ENCODE measurements at places on chromosomes 16 and 17.
A peak's percentile ranks its signal among the peaks of the same experiment; 100 is the strongest.

- no peak for DNase-seq
These were observed 47.1 kb downstream of the CMIP start for GRCh38 chr16:81491541-81492188.

GRCh38 chr16:46822270-46822669, 8.7 kb downstream of the C16orf87 start:
- no peak for DNase-seq

GRCh38 chr17:68993112-68993511, 37.9 kb upstream of the ABCA8 start:
- no peak for DNase-seq

GRCh38 chr16:4015275-4016004, 100.8 kb downstream of the ADCY9 start:
- DNase-seq: no peak

DNA sequence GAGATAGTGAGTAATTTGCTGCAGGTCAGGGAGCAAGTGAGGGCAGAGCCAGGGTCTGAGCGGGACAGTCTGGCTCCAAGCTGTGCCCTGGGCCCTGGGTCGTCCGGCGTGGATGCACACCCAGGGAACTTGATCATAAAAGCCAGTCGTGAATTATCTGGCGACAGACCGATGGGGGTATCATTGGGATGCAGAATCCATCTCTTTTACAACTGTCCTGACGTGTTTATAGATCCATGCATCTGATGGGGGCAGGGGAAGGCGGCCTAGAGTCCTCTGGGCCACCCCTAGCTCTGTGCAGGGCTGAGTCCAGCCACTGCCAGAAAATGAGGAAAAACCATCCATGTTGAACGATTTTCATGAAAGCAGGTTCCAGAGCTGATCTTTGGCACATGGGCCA, 332.8 kb downstream of the C16orf95 start:
- DNase-seq: no peak

GRCh38 chr16:24993722-24994686, 21.2 kb downstream of the ARHGAP17 start:
- no peak for DNase-seq

GRCh38 chr16:11550791-11551498, 35.8 kb downstream of the LITAF start:
- no peak for DNase-seq

GRCh38 chr17:2336215-2336851, at the start of gene TSR1:
TSR1 (minus strand) TSS chr17:2336457; CDS start chr17:2336427, 30 bp downstream.
- peak; percentile 92 for DNase-seq

GRCh38 chr17:58382108-58382871, 30.3 kb upstream of the SUPT4H1 start:
- no peak for DNase-seq

DNA sequence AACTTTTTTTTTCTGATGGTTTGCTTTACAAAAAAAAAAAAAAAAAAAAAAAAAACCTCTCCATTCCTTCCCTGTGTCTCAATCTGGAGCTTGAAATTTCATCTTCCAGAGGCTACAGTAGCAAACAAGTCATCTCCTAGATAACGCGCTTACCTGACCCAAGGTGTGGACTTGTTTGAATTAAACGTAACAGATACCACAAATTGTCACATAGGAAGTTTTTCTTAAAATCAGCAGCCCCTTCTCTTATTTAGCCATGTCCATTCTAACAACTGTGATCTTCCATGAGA, 2.0 kb downstream of the STAT5B start:
- no peak for DNase-seq

DNA sequence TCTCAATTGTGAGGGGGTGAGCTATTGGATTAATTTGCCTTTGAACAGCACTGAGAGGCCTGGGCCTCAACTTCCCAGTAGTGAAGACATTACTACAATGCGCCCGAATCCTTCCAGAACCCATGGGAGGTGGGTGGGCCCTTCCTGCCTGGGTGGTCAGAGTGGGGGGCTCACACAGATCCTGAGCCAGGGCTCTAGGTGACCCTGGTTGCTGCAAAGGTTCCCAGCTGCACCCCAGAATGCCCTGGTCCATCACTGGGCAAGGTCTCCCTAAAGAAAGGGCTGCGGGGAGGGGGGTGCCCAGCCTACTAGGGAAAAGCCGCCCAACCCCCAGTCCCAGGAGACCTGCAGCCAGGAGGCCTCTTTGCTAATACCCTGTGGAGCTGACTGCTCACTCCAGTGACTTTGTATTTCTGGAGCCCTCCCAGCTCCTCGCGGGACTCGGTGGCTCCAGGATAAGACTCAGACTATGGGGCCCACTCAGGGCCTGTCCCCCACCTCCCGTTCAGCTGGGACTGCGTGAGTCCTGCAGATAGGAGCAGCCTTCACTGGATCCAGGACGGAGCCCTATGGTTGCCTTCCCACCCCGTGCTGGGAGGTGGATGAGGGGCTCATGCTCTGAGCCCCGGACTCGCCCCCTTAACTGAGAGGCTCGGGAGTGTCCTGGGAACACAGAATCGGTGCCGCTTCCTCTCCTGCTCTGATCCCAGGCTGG, 40.2 kb downstream of the SLC7A5 start:
- no peak for DNase-seq

DNA sequence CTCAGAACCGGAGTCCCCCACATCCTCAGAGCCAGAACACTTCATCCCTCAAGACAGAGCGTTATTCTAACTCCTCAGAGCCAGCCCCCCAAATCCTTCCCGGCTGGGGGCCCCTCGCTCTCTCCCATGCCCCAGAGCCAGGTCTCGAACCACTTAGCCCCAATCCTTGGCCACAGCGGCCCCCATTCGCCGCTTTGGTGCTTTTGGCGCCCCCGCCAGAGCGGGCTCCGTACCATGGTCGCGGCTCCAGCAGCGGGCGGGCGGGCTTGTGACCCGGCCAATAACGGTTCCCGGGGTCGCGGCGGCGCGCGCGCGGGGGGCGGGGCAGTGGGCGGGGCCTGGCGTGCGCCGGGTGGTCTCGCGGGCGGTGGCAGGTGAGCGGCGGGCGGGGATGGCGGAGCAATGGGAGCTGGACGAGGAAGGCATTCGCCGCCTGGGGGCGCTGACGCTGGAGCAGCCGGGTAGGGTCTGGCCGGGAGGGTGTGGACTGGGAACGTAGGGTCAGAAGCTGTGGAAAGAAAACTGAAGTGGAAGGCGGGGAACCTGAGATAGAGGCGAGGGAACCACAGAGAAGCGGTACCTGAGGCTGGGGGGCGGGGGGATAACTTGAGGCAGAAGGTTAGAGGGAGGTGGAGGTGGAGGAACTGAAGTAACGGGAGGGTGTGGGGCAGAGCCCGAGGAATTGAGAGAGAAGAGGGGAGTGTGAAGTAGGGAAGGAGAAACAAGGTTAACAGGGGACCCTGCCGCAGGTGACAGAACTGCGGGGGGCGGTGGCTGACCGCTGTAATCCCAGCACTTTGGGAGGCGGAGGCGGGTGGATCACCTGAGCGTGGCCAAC, at the start of the genes KCTD19 and LRRC36:
KCTD19 (minus strand) TSS at position 270 of the 838 bp plus-strand sequence; CDS start at position 236, 34 bp downstream.
LRRC36 (plus strand) TSS at position 344 of the 838 bp plus-strand sequence; CDS start at position 392, 48 bp downstream.
- DNase-seq: peak; percentile 64

GRCh38 chr17:65856865-65857264, 295.4 kb upstream of the AXIN2 start:
- DNase-seq: no peak

- no peak for DNase-seq
These were observed 1.0 kb downstream of the HSD11B2 start for GRCh38 chr16:67431775-67432505.

GRCh38 chr17:74742153-74742515, 5.1 kb downstream of the RAB37 start:
- no peak for DNase-seq

GRCh38 chr16:86492961-86493629, 17.2 kb upstream of the FOXF1 start:
- DNase-seq: no peak

GRCh38 chr16:27217256-27217655, 13.9 kb downstream of the KDM8 start:
- peak; percentile 41 for DNase-seq

DNA sequence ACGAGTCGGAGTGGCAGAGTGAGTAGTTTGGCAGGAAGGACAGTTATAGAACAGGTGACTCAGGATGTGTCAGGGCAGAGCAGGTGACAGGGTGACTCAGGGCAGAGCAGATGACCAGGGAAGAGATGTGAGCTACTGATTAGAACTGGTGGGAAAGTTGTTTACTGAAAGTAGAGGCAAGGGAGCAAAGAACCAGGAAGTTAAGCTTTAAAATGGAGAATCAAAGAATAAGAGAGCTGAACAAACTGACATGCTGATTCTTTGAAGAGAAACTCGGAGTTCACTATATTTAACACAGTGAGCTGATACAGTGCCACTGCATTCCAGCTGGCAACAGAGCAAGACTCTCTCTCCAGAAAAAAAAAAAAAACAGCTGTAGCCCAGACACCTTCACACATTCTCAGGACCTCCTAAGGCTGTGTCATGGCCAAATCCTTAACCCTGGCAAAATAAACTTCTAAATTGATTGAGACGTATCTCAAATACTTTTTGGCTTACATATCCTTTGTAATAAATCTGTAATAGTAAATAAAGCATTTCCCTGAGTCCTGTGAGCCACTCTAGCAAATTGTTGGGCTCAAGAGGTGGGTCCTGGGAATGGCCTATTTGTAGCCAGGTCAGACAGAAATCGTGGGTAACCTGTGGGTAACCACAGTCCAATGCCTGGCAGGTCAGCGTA, 12.3 kb upstream of the UBE2I start:
- no peak for DNase-seq

GRCh38 chr17:61908292-61909037, 19.3 kb downstream of the INTS2 start:
- no peak for DNase-seq

DNA sequence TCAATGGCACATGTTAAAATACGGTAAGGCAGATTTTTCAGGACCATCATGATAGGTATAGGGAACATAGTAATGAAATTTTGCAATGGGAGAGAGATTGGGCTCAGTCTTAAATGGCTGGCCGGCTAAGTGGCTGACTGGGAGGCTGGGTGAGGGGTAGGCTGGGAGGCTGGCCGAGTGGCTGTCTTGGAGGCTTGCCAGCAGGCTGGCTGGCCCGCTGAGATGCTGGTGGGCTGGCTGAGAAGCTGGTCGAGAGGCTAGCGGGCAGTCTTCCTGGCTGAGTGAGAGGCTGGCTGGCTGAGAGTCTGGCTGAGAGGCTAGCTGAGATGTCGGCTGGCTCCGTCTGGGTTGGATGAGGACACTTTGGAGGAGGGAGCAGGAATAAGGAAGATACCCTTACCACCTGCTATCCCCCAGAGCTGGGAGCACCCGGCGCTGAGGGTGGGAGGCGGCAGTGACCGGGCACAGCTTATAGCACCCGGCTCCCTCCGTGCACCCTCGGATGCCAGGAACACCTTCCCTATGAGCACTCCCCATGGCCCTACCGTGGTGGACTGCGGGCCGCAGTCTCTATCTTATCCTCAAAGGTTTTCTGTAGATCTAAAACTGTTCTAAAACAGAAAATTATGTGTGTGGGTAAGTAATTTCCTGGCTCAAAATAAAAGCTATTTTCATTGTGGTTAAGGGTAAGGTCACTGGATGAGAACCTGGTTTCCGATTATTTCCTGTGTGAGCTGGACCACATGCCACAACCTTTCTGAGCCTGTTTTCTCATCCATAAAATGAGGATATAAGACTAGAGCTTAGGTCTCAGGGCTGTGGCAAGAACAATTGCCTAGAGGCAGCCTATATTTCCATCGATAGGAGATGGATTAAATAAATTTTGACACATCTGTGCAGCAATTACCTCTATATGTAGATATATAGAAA, 34.5 kb upstream of the TMC5 start:
- DNase-seq: no peak

GRCh38 chr17:48519427-48519826, 11.4 kb downstream of the HOXB1 start:
- DNase-seq: no peak

DNA sequence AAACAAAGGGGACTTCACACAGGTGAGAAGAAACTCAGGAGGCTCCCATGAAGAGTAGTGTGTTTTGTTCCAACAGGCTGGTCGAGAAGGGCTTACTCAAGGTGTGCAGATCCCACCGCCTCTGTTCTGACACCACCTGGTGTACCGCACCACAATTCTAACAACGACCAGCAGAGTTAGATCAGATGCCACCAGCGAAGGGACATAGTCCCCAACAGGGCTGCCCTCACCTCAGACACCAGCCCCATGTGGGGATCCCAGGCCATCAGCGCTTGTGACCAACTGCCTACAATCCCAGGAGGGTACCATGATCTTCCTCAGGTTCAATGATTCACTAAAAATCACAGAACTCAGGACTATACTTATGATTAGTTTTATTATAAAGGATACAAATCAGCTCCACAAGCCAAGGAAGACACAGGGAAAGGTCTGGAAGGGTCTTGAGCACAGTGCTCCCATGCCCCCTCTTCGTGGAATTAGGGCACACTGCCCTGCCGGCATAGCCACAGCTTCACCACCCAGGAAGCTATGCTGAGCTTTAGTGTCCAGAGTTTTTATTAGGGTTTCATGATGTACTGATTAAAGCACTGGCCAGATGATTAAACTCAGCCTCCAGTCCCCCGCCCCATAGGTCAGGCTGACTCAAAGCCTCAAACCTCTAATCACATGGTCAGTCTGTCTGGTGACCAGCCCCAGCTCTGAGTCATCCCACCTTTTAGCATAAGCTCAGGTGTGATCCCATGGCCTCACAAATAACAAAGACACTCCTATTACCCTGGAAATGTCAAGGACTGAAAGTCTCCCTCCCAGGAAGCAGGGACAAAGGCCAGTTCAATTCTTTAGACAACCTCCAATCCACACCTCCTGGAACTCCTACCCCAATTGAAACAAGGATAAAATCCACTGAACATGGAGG, 26.0 kb downstream of the TRIM25 start:
- no peak for DNase-seq

GRCh38 chr16:30649725-30650368, 913 bp upstream of the PRR14 start:
- DNase-seq: peak; percentile 49

DNA sequence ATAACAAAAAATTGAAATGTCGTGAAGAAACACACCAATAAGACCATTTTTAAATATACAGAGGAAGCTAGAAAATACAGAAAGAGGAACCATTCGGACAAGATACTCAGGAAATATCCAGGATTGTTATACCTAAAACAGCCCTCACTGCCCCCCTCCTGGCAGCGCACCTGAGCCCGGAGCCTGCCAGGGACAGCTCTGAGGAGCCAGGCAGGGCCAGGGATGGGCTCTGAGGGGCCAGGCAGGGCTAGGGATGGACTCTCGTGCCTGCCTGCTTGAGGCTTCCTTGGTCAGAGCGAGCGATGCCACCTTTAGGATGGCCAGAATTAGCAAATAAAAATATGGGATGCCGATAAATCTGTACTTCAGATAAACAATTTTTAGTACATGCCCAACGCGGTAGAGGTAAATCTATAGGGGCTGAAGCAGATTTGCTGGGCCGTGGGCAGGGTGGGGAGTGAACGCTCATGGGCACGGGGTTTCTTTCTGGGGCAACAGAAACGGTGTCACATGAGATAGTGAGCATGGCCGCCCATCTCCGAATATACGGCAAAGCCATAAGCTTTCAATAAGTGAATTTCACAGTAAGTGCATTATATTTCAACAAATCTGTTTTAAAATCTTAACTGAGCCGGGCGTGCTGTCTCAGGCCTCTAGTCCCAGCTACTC, 18.2 kb upstream of the CSNK1D start:
- DNase-seq: no peak

DNA sequence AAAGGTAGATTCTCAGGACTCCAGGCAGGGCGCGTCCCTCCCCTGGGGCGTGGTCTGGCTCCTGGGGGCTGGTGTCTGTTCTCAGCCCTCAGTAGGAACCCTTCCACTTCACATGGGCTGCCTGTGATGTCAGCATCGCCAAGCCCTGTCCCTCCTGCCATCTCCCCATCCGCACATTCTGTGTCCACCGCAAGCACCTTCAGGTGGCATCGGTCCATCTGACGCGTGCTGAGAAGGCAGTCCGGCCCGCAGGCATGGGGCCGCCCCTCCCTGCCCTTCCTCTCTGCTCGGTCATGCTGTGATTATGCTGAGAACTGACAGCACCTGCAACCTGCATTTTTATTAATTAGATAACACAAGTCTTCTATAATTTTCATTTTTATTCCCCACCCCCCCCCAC, 12.7 kb upstream of the DNAH17 start:
- DNase-seq: peak; percentile 22

All from heart left ventricle (tissue), 16 donors.